GM12864 (cell line): ENCODE measurements at places on chromosomes 5 and 9.

- no peak for DNase-seq
Measured at GRCh38 chr5:62600560-62601252, 22.1 kb downstream of the LRRC70 start.

DNA sequence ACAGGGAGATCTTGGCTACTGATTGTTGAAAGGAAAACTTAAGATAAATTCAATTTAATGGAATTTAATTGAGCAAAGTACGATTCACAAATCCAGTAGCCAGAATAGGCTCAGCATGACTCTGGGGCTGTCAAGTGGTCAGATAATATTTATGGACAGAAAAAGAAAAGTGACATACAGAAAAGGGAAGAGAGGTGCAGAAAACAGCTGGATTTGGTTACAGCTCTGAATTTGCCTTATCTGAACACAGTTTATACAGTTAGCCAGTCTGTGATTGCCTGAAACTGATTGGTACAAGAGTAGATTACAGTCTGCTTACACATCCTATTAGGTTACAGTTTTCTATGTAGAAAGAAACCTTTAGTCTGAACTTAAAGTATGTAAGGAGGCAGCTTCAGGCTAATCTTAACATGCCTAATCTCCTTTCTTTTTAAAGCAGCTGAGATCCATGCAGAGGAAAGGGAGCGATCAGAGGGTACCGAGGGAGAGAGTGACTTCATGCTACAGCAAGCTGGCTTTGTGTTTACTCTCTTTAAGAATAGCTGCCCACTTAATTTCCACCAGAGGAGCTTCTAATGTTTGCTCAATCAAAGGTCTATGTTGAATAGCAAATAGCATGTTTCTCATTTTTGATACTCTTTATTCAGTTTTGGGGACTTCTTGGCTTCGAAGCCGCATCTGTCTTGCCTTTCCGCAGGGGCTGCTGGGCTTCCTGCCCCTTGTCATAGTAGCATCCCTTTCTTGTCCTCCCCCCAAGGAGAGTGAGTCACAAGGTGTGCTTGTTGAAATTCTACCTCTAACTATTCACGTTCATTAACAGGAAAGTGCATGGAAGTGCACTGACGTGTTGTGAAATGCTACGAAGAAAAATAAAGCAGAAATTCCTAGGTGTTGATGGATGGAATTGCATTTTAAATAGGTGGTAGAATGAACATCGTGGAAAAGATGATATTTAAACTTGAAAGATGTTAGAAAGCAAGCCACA is 761.2 kb downstream of the TAF11L14 start:
- no peak for DNase-seq

DNA sequence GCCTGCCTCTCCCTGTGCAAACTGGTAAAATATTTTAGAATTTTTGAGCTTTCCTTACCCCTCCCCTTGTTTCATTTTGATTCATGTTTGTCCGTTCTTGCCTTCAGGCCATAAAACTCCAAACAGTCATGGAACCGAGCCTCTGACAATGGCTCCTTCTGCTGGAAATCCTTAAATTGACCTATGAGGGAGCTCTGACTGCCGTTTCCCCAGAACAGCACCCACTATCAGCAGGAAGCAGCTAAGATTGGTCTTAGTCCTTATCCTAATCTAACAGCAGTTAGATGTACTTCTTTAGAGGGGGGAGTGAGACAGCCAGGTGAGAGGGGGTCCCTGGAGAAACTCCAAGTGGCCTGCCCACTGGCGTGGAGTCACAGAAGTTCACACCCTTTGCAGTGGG is 106.7 kb downstream of the FAM174A start:
- DNase-seq: no peak

DNA sequence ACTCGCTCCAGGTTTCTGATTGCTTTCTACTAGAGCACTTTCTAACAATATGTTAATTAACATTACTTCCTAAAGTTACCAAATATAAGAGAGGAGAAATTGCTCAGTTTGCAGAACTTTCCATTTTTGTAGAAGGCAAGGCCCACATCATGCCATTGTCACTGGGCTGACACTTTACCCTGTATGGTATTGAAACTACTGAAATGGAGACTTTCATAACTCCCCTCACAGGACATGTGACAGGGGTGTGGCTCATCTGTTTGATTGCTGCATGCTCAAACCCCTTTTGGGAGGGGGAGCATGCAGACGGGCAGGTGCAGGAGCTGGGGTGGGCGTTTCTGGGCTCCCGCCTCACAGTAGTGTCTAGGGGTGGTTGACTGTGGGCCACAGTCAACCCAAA is 206.3 kb upstream of the GHR start:
- DNase-seq: no peak

GRCh38 chr9:134272302-134273023 is 53.8 kb upstream of the RXRA start:
- DNase-seq: no peak

DNA sequence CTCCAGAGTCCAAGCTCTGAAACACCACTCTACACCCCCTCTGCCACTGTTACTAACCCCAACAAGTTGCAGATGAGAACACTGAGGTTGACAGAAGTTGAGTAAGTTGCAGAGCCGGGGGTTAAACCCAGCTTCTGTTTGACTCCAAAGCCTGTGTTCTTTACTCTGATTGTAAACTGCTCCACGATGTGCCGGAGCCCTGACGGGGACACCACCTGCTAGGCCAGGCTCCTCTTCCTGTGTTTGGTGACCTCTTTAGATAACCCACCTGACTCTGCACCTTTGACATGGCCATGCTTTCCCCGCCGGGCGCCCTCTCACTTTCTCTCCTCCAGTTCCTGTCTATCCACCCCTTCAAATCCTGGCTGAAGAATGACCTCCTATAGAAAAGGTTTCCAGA is 96.7 kb downstream of the PAX5 start:
- DNase-seq: no peak

DNA sequence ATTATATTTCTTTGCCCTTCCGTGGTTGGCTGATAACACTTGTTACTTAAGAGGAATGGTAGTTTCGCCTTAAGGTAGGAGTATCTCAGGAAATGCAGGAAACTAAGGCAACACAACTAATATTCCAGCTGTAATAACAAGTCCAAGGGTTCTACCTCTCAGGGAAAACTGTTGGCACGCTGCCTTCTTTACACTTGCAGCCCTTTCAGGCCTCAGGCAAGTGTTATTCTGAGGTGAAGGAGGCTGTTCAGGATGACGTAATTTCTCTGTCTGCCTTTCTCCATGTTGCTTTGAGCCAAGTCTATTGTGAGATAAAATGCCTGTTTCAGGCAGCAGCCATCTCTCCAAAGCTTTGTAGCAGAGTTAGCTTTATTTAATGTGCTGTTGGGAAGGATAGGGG is 38.0 kb downstream of the VCAN start:
- DNase-seq: no peak
